ENCODE measurements at places on chromosomes 3 and 15.

DNA sequence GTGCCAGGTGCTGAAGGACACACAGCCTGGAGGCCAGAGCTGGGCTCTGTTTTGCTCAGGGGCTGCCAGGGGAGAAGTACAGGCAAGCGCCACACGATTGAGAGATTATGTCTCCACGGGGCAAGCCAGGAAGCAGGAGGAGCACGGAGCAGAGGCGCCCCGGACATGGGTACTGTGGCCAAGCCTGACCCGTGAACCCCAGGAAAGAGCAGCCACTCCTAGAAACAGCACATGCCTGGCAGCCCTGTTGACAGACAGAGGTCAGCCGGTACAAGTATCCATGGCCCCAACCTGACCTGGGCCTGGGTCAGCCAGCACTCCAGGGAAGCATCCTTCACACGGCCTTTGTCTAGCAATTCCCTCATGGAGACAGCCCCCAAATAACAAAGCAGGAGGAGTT is 89.4 kb downstream of the ADAMTS17 start:
- no peak for DNase-seq

DNA sequence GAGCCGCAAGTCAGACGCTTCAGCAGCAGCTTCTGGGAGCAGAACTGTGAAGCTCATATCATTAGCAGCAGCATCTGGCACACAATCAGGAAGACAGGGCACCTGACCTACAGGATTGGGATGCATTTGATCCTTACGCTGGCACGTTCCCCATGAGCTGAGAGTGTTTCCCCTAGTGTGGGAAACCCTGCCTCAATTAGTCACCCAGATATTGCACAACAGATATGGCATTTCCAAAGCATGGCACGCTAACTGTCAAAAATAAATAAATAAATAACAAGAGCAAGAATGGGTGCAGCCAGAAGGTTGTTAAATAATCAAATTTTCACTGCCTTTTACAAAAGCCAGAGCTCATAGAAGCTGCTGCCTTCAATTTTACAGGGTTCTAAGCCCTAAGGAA is 189.6 kb upstream of the THBS1 start:
- no peak for DNase-seq

DNA sequence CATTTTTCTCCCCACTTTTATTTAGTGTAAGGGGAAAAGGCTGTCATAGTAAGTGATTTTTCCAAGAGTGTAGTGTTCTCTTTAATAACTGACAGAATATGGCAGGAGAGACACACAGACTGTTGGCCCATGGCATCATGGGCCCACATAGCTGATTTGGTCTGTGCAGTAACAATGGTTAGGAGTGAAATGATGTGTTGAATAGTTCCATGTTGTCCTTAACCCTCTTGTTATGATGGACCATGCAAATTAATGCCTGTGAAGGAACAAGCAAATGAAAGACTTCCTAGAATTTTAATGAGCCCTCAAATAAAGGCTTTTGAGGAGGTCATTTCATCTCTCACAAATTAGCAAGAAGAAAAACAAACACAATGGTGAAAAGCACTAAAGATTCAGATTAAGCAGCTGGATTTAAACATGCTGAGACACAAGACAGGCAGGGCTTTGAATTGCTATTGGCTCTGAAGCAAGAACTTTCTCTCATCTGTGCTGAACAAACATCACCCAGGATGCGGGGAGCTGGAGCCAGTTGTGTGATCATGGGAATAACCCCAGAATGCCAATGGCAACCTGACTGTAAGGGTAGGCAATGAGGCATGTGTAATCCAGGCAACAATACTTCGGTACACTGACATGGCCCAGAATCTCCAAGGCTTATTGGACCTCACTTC is 136.7 kb upstream of the VEPH1 start:
- DNase-seq = no peak

DNA sequence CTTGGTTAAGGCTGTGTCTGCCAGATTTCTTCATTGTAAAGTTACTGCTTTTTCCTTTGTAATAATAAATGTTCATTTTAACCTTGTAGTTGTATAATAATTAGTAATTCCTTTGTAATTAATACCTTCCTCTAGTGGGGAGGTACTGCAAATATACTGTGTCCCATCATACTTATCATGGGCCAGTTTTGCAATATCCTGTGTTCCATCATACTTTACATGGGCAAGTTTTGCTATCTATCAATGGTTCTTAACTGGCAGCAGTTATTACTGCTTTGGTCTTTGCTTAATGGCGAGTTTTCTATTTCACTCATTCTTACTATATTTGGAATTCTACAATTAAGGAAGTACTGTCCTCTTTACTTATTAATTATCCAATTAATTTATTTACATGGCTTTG is 10.6 kb downstream of the ATP2C1 start:
- no peak for DNase-seq

- DNase-seq = no peak
Observed at GRCh38 chr3:149662240-149662887, 4.5 kb upstream of the WWTR1 start.

DNA sequence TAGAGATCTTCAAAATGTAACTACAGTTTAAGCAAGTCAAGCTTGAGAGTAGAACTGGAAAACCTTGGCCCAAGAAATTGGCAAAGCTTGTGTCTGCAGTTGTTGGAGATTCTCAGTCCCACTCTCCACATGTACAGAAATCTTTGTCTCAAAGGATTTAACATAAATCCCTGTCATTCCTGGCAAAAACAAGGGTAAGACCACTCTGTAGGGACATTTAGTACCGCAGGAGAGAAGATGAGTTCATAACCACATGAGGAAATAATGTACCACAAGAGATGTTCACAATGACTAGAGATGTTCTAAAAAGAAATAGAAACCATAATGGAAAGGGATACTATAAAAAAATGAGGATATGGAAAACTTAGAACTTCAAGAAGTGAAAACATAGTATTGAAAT is 73.7 kb downstream of the RAB7A start:
- DNase-seq = no peak

GRCh38 chr3:58063022-58063815 is 55.0 kb downstream of the FLNB start:
- no peak for DNase-seq

- DNase-seq = no peak
Observed at GRCh38 chr3:118267588-118267987, 767.1 kb downstream of the IGSF11 start.

DNA sequence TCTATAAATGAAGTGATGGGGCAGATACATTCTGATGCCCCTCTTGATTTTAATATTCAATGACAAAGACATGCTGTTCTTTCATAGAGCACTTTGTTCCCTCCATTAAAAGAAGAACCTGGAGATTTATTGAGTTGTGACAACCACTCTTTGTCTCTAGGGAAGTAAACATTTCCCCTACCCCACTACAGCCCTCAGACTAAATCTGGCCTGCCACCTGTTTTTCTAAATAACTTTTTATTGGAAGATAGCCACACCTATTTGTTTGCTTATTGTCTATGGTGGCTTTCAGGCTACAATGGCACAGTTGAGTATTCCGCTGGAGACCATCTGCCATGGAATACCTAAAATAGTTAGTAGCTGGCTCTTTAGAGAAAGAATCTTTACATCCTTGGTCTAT is 41.2 kb upstream of the ZNF385D start:
- DNase-seq = no peak

DNA sequence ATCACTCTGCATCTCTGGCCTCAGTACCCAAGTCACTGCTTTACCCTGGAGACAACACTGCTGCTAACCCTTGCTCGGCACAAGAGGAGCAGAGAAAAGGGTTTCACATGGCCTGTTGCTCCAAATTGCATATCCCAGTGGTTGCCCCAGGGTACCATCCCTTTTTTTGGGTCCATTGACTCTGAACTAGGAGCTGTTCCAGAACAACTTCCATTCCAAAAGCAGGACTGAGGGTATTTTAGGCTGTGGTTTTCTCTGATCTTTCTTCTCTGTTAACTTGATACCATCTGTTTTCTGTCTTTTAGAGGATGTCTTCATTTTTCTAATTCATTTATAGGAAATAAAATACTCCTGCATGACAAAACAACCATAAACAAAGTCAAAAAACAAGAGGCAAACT is 17.3 kb upstream of the RYK start:
- DNase-seq = no peak

- DNase-seq = no peak
Observed at GRCh38 chr3:128077202-128077624, 25.0 kb downstream of the SEC61A1 start.

- DNase-seq = no peak
Observed at GRCh38 chr3:131109156-131109555, 82.5 kb downstream of the NEK11 start.

DNA sequence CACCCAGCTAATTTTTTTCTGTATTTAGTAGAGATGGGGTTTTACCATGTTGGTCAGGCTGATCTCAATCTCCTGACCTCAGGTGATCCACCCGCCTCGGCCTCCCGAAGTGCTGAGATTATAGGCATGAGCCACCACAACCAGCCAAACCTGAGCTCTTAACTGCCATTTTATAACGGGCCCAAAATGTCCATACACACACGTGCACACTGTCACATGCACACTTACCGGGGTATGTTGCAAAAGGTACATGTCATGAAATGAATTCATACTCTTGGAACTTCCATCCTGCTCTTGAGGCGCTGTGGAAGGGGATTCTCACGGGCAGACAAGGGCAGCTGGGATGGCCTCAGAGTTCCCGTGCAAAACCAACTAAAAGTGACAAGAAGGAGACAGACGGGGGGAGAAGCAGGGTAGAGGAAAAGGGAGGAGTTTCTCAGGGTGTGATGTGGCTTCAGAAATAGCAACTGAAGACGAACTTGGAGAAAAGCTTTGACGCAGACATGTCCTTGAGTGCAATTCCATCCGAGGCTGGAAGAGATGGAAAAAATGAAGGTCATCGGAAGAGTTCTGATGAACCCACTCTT is 110.9 kb downstream of the BDH1 start:
- no peak for DNase-seq

- DNase-seq = no peak
Observed at GRCh38 chr3:61733876-61734275, 172.5 kb downstream of the PTPRG start.

DNA sequence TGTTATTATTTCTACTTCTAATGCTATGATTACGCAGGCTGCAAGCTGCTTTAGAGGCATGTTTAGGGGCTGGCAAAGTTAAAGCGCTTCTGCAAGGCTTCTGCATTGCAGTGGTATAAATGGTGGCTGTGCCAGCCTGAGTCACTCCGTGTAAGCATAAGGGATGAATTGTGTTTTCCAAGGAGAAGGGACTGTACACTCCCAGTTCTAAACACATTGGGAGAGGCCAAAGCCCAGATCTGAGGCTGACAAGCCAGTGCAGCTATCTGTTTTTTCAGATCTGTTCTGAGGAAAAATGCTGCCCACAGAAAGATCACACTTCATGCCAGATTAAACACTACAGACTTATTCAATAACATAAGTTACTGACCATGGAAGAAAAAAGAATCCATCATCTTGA is 83.8 kb downstream of the PRICKLE2 start:
- no peak for DNase-seq
